Posterior cingulate gyrus (tissue), 11 donors: ENCODE measurements at places on chromosomes 13 and 19.

DNA sequence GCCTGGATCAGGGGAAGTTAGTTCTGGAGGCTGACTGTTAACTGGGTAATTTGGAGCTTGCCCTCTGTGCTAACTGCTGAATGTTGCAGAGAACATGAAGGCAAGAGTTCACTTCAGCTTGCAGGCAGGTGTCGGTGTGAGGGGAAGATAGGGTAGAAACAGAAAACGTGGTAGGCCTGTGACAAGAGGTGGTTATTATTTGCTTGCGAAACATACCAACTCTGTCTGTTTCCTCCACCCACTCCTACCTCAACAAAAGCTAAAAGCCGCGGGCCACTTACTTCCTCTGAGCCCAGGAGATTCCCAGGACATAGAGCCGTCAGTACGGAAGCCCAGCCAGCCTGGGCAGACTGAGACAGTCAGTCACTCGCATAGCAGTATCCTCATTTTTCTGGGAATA lies 119.2 kb upstream of the ABCC4 start:
- no peak for DNase-seq

DNA sequence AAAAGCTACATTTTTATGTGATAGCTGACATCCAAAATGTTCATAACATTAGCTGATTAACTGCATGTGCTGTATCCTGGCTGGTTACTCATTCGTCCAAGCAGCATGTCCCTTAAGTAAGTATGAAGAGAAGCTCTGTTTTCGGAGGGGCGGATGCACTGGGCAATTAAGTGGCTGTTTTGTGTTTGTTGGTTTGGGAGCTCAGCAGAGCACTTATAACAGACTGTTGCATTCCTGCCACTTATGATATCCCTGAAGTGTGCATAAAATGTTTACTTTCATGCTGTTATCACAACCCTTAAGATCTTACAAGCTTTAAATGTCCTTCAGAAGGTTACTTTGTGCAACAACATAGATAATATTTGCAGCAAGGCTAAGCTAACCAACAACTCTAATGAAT lies 264.1 kb downstream of the NALCN start:
- no peak for DNase-seq

DNA sequence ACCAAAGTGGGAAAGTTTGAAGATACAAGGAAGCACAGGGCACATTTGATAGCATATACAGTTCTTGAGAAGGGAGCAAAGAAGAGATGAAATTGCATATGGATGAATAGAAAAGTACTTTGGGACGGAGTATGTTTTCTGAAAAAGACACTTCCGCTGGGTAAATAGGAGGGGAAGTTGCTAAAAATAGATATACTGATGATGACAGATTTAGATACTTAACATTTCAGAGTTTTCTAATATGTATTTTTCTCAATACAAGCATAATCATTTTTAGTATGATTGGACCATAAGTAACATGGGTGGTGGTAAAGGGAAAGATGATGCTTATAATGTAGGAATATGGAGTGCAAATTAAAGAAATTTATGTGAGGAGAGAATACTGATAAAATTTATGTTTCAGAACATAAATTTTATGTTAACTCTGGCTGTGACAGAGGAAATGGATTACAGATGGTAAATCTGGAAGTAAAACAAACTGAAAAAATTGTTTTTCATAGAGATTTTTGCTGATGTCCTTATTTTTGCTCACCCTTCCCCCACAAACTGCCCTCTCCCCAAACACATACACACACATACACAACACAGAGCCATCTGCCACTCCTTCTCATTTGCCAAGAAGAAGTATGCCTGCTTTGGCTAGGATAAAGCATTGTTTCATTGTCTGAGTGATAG lies 583.9 kb upstream of the MIR17HG start:
- DNase-seq, result no peak

GRCh38 chr19:2047449-2048103 lies 3.5 kb downstream of the MKNK2 start:
- DNase-seq, result no peak

GRCh38 chr19:28929006-28929405 lies 283.9 kb downstream of the UQCRFS1 start:
- no peak for DNase-seq

GRCh38 chr19:58497634-58498170 lies 14.1 kb downstream of the SLC27A5 start:
- DNase-seq, result no peak

- DNase-seq, result no peak
Observed at GRCh38 chr13:59363313-59363712, 800.4 kb downstream of the DIAPH3 start.

DNA sequence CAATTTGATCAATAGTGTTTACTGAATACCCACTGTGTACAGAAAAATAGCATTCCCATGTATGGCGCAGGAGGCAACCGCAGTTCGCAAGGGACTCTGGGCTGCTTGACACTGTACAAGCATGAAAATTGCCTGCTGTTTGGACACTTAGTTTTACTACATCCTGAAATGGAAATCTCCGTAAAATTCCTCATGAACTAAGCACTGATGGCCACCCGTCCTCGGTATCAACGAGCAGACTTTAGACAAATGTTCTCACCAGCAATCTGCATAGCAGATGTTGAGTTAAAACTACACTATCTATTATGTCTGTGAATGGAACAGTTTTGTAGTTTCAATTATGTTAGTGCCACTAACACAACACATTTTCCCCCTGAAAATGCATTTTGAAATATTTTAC lies 294.7 kb downstream of the DCLK1 start:
- no peak for DNase-seq

DNA sequence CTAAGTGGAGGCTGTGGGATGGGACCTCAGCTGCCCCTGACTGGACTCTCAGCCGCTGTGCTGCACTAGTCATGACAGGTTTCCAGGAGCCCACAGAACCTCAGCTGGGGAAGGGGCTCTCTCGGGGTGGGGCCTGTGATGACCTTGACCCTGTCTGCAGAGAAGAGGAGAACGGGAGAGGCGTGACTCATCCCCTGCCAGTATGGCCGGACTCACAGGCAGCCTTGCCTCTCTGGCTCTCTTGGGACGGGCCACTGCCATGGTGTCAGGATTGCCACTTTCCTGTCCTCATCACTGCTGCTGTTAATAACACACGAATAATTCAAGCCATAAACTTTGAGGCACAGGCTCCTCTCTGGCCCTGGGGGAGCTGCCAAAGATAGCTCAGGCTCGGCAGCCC lies 295.3 kb downstream of the UQCRFS1 start:
- DNase-seq, result no peak

GRCh38 chr13:102707467-102707866 lies 12.6 kb upstream of the METTL21C start:
- no peak for DNase-seq

- peak; percentile 51 for DNase-seq
Observed at GRCh38 chr19:30325676-30326392, 46.4 kb upstream of the ZNF536 start.

DNA sequence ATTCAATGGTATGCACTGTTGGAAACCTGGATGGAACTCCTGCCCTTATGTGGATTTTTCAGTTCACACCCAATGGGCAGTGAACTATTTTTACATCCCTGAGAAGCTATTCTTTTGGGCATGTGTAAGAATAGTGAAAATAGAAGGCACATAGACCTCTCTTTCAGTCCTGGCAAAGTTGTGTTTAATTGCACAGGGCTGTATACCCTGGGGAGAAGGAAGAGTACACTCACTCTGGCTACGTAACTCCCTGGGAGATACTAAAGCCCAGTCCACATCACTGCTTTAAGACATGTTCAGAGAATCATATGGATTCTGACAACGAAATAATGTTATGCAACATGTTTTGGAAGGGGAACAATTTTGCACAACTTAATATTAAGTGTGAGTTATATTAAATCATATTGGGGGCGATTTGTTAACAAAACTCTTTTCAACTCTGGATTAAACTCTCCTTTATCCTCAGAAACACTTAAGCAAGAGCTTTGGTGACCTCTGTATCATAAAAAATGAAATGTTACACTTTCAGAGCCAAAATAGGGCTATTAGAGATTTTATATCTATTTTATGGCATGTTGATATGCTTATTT lies 166.1 kb downstream of the DCT start:
- no peak for DNase-seq

DNA sequence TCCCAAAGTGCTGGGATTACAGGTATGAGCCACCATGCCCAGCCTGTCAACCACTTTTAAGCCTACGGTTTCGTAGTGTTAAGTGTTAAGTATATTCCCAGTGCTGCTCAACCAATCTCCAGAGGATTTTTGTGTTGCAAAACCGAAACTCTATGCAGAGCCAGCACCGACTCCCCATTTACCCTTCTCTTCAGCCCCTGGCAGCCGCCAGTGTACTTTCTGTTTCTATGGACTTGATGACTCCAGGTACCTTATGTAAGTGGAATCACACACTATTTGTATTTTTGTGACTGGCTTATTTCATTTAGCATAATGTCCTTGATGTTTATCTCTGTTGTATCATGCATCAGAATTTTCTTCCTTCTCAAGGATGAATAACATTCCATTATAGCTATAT lies 1.1 kb downstream of the SULT2A1 start:
- DNase-seq, result no peak

DNA sequence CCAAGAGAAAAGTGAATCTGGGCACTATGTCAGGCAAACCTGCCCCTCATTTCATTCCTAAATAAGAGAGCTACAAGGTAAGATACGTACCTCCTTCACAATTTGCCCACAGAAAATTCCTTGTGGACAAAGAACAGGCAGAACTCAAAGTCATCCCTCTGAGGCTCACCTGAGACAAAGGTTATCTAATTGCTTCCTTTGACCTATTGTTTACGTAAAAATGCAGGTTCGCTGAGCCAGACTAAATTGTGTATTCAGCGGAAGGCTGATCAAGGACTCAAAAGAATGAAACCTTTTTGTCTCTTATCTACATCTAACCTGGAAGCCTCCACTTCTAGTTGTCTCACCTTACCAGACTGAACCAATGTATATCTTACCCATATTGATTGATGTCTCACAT lies 213.3 kb downstream of the POSTN start:
- no peak for DNase-seq

GRCh38 chr19:46124638-46125115 lies at the start of gene IGFL3:
Gene IGFL3 (minus strand): TSS chr19:46124688. CDS start chr19:46124649, 39 bp downstream.
- no peak for DNase-seq

DNA sequence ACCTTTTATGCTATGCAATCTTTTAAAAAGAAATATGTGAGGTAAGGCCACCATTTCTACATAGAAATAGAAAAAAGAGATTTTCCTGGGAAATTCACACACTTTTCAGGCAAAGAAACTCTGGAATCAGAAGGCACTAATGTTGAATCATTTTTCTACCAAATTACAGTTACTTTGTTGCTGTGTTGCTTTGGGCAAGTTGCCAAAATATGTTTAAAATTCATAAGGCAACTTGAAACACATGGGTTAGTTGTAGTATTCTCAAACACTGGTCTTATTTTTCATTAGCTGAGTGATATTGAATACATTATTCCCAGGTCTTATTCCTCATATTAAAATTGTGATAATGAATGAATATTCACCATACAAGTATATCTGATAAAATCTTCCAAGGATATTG lies 195.0 kb upstream of the SLITRK1 start:
- DNase-seq, result no peak

DNA sequence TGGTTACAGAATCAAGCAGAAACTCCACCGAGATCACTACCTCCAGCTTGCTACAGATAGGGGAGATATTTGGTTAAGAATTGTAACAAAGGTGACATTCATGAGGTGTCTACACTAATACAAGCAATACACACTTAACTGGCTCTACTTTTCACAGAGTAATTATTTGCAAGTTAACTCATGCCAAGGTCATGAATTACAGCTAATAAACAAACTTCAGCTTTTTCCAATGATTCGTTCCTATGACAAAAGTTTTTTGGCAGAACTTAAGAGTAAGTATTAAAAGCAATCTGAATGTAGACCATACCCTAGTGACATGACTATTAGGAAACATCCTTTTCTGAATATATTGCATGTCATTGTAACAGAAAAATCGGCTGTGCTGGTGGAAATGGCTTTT lies 72.1 kb downstream of the LHFPL6 start:
- DNase-seq, result no peak

- no peak for DNase-seq
Observed at GRCh38 chr13:93689333-93689732, 462.7 kb downstream of the GPC6 start.
